ENCODE measurements at places on chromosomes 1 and 21. TPM values are rescaled to one million over a fixed set of nuclear protein-coding genes. Genes with fewer than 3 reads are reported as not detected.

GRCh38 chr21:19130379-19131028, 726.9 kb upstream of the TMPRSS15 start:
- no peak for DNase-seq

GRCh38 chr1:27306892-27307761, 14.8 kb upstream of the TMEM222 start:
- DNase-seq: peak; percentile 30

GRCh38 chr1:12148958-12149790, 17.6 kb upstream of the TNFRSF1B start:
- DNase-seq: no peak

DNA sequence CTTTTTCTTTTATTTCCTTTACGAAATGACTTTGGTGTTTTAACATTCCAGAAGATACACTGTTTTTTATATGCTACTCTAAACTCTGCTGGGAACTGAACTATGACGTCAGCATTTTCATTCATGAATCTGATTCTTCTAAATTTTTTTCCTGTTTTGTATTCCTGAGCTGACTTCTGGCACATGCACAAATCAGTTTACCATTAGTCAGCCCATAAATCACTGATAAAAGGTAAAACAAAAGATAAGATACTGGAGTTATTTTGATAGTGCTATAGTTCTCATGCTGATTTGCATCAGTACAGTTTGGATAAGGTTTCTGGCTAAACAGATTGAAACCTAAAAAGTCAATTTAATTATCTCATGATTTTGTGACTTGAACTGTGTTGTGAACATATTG, 10.4 kb downstream of the CAMTA1 start:
- peak; percentile 58 for DNase-seq

DNA sequence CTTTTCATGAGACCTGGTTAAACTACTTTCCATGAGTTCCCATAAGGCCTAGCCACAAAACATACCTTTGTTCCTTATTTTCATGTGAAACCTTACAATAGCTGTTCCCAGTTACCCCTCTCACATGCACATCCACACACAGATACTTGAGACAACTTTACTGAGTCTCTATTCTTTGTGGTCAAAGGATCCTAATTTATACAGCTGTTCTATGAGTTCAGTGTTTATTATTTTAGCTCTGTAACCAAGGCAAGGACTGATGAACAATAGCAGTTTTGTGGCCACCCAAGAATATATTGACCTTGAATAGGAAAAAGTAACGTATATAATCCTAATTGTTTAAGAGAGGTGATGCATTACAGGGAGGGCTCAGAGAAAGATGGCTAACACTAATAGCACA, 160.5 kb upstream of the CACYBP start:
- DNase-seq: peak; percentile 16

GRCh38 chr1:1881727-1882126, 9.2 kb downstream of the GNB1 start:
- DNase-seq: no peak

DNA sequence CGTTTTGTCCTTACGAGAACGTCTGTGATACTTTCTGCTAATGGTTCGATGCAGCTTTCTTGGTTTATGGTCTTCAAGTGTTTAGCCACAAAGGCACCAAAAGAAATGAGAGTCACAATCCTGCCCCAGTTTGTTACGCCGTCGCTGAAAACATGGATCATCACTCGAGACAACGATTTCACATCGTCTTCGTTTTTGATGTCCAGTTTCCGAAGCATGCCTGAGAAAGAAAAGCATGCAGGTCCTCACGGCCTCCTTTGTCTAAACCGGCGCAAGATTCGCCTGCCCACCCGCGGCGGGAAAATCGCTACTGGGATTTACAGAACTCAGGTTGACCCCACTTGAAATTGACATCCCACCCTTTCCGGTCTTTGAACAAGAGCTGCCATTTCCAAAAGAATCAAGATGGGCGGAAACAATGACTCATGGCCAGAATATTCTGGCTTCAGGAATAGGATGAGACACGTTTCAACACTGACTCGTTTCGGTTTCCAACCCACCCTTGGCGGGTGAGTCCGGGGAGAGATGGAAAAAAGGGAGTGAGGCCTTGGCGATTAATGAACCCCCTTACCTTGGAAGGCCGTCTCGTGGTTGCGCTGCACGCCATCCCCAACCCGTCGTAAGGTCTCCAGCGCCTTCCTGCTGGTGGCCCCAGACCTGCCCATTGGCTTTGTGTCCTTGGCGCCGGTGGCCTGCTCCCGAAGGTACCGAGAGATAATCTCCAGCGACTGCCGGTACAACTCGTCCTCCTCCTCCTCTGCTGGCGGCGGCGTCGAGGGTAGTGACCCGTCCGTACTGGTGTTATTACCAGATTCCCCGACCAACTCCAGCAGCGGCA, 919 bp downstream of the MCL1 start:
- peak; percentile 89 for DNase-seq

- DNase-seq: no peak
These were observed 62.1 kb downstream of the BRWD1 start for GRCh38 chr21:39251326-39251725.

- DNase-seq: no peak
These were observed 25.0 kb downstream of the TATDN3 start for GRCh38 chr1:212816567-212817278.

PEAR1 gene
- total RNA-seq: 0.06 TPM

H6PD gene
- total RNA-seq: 7.1 TPM

PTCH2 gene
- total RNA-seq: 0.11 TPM

GPR61 gene
- total RNA-seq: not detected
